AML-193 (cell line): ENCODE measurements at places on chromosomes 2 and 18.

DNA sequence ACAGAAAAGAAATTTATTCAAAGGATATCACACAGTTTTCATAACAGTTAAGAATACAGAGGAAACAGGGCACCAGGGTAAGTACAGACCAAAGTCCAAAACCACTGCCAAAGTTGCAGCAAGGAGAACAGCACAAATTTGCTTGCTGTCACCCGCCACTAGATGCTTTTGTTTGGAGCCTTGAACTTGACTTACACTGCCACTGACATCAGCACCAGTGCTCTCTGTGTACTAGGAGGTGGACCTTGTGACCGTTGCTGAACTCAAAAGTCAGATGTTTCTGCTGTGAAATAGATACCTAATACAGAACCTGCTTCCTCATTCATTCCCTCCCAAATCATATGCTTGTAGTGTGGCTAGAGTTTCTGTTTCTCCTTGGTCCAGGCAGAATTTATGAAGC is 578.3 kb upstream of the TMEFF2 start:
- no peak for DNase-seq

- DNase-seq: peak; percentile 23
Observed at GRCh38 chr2:189437926-189438325, 3.3 kb upstream of the WDR75 start.

DNA sequence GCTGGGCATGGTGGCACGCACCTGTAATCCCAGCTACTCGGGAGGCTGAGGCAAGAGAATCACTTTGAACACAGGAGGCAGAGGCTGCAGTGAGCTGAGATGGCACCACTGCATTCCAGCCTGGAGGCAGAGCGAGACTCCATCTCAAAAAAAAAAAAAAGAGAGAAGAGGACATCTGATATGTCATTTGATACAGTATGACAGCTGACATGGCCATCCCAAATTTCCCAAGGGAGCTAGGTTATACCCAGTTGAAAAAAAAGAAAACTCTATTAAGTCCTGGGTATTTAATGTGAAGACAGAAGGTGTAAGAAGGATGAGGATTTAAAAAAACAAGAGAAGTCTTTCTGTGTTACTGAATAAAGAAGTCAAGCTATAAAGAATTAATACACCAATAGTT is 23.3 kb downstream of the CLASP1 start:
- DNase-seq: no peak

DNA sequence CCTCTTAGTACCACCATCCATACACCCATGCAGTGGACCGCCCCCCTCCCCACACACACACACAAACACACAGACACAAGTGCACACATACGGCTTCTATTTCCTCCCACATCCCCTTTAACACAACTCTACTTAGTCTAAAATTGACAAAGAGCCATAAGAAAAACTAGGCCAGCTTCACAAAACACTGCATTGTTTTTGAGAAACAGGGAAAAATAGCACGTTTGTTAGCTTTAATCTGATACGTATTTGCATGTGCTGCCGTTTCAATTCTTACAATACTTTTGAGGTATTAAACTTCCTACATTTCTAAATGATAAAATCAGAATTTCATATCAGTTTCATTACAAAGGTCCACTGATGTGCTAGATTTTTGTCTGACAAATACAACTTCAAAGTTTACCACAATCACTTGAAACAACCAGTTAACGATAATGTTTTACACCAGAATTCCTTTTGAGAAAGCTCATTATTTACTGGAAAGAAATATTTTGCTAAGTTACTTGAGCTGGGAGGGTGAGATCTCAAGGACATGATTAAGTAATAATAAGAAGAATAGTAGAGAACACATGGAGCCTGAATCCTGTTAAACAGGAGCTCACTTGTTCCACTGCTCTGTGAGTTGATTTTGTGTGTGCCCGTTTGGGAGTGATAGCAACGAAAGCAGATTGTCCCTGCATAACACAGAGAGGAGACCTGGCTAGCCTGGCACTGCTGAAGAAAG is 74.5 kb downstream of the MOGAT1 start:
- no peak for DNase-seq

GRCh38 chr2:102284611-102285010 is 26.8 kb upstream of the IL1RL1 start:
- no peak for DNase-seq

DNA sequence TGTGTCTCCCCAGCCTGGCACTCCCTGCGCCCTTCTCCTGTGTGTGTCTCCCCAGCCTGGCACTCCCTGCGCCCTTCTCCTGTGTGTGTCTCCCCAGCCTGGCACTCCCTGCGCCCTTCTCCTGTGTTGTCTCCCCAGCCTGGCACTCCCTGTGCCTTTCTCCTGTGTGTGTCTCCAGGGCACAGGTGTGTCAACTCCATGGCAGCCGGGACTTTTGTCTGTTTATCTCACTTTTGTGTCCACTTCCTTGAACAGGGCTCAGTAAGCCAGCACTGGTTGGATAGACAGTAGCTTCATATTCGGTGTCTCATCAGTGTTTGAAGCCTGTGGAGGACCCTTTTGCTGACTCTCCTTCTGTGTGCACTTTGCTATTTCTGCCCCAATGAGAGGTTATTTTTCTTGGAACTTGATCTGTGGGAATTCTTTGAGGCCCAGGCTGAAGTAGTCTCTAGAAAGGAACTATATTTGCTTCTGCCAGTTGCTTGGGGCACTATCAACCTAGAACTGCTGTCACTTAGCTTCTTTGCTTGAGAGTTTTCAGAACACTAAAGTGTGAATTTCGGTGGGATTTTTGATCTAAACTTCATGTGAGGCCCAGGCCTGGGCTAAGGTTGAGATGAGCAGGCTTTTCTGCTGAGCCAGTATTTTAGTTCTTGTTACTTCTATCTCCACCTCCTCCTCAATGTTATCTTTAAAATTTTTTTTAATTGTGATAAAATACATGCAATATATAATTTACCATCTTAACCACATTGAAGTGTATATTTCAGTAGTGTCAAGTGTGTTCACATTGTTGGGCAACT is 8.3 kb upstream of the ASB1 start:
- DNase-seq: no peak

GRCh38 chr2:112257575-112257974 is 2.7 kb upstream of the ZC3H8 start:
- no peak for DNase-seq

GRCh38 chr2:164824872-164825271 is 16.8 kb downstream of the COBLL1 start:
- no peak for DNase-seq

GRCh38 chr18:69217196-69218000 is 183.3 kb upstream of the DOK6 start:
- no peak for DNase-seq

GRCh38 chr2:67783026-67783425 is 279.8 kb downstream of the C1D start:
- DNase-seq: no peak

DNA sequence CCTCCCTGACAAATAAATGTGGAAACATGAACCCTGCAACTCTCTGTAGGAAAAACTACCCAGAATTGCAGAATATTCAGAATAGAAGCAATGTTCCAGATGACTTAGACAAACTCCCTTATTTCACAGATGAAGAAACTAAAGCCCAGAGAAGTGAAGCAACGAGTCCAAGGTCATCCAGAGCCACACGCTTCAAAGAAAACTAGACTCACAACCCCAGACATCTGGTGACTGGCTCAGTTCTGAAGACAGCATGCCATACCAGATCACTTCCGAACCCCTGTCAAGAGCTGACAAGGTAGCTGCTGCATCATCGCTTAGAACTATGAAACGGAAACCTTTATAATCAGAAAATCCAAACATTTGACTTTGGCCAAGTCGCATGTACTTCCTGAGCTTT is 101.3 kb downstream of the PID1 start:
- DNase-seq: no peak

GRCh38 chr2:133303150-133303549 is 265.1 kb downstream of the NCKAP5 start:
- no peak for DNase-seq

GRCh38 chr18:11669271-11669947 is 19.7 kb upstream of the GNAL start:
- no peak for DNase-seq

DNA sequence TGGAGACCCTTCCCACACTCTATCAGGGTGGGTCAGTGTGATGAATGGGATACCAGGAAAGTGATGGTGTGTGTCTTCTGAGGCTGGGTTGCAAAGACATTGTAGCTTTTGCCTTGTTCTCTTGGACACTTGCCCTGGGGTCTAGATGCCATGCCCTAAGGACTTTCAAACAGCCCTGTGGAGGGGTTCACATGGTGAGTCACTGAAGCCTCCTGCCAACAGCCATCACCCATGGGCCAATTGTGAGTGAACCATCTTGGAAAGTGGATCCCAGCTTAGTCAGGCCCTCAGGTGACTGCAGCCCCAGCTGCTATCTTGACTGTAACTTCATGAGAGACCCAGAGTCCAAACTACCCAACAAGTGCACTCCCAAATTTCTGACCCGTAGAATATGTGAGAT is 25.8 kb upstream of the IGFBP5 start:
- no peak for DNase-seq
